GM03348 (cell line): ENCODE measurements at places on chromosomes 5 and 9.

DNA sequence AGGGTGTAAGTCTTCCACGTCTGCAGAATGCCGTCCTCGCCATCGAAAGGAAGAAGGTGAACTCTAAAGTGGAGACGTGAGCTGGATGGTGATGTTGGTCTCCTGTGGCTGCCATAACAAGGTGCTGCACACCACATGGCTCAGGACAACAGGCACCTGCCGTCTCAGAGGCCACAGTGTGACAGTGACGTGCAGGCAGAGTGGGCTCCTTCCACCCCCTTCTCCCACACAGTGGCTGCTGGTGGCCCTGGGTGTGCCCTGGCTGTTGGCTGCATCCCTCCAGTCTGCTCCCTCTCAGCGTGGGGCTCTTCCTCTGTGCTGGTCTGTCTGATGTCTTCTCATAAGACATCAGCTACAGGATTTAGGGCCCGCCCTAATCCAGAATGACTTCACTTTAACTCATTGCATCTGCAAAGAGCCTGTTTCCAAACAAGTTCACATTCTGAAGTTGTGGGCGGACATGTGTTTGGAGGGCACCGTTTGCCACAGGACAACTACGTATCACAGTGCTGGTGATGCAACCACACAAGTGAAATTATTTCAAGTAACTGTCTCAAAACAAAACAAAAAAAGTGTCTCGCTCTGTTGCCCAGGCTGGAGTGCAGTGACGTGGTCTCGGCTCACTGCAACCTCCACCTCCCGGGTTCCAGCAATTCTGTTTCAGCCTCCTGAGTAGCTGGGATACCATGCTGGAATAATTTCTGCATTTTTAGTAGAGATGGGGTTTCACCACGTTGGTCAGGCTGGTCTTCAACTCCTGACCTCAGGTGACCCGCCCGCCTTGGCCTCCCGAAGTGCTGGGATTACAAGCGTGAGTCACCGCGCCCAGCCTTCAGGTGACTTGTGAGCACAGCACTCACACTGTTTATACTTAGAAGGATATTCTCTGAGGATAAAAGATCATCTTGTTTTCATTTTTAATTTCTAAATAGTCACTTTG lies 31.2 kb upstream of the CLPTM1L start:
- no peak for DNase-seq

DNA sequence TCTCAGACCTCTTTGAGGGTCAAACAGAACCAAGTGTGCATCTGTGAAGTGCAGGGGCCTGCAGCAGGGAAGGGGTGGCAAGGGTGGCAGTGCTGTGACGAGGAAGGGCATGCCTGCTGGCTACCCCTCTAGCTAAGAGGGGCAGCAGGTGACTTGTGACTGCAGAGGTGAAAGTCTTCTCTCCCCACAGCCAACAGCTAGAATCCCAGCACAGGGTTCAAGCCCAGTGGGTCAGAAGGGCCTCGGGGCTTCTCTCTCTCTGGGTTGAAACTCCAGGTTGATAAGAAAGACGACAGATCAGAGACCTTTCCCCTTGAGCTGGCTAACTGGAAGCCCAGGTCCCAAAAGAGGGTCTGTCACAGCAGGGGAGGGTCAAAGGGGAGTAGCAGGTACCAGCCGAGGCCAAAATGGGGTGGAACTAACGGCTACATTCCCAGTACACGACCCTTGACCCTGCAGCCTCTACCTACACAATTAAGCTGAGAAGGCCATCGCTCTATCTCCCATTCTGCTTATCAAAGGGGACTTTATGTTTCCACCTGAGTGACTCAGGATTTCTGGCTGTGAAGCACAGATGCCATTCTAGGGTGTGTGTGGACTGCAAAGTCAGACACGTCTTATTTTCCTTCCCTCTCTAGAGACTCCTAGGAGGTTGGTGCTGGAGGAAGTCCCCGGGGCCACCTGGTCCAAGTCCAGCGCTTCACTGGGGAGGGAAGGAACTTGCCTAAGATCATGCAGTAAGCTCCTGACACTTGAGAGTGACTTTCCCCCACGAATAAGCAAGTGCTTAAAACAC lies 14.6 kb downstream of the ANKS6 start:
- DNase-seq = no peak

- DNase-seq = no peak
Measured at GRCh38 chr5:97788369-97788768, 605.3 kb upstream of the RIOK2 start.

DNA sequence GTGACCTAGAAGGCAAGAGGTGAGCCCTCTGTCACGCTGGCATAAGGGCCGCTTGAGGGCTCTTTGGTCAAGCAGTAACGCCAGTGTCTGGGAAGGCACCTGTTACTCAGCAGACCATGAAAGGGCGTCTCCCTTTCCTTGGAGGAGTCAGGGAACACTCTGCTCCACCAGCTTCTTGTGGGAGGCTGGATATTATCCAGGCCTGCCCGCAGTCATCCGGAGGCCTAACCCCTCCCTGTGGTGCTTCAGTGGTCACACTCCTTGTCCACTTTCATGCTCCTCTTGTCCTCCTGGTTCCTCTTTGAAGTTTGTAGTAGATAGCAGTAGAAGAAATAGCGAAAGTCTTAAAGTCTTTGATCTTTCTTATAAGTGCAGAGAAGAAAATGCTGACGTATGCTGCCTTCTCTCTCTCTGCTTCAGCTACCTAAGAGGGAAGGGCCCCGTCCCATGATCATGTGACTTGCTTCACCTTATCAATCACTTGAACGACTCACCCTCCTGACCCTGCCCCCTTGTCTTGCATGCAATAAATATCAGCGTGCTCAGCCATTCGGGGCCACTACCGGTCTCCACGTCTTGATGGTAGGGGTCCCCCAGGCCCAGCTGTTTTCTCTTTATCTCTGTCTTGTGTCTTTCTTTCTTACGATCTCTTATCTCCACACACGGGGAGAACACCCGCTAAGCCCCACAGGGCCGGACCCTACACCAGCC lies 16.7 kb upstream of the SCGB3A1 start:
- DNase-seq = no peak

- no peak for DNase-seq
Measured at GRCh38 chr5:150258130-150258529, 31.4 kb downstream of the CAMK2A start.

DNA sequence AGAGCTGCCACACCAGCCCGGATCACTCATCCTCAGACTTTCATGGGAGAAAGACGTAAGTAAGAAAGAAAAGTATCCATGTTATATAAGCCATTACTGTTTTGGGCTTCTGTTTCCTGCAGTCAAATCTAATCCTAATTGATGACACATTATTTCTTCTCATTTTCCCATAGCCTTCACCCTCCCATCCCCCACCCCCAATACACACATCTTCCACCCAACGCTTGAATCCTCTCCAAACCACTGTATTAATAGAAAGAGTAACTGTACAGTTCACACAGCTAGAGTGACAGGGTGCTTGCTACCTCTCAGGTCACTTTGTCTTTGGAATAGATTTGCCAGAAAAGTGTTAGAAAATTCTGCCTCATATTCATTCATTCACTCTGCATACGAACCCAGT lies 69.3 kb upstream of the IL17B start:
- DNase-seq = no peak

GRCh38 chr9:70588381-70588780 lies 173.9 kb upstream of the KLF9 start:
- DNase-seq = no peak

DNA sequence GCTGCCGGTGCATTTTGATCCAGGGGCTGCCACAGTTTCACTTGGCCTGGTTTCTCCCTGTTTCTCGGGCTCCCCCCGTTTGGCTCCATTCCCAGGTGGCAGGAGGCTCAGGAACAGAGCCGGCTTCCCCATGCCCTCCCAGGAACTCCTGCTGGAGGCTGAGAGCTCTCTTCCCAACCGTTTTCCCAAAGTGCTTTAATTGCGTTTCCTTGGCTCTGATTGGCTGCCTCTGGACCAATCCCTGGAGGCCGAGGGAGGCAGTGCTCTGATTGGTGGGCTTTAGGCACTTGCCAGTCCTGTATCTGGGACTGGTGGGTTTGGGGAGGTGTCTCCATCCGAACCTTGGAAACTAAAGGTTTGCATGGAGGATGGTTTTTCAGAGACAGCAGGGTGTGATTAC lies 4.9 kb downstream of the TSPAN17 start:
- DNase-seq = peak; percentile 55

- no peak for DNase-seq
Measured at GRCh38 chr5:151113651-151114050, 32.8 kb upstream of the TNIP1 start.
